Activated naive CD4-positive, alpha-beta T cell treated with Interleukin-2 at 50 U/mL for 16 hours (primary cell): ENCODE measurements at places on chromosomes 5 and 9.

DNA sequence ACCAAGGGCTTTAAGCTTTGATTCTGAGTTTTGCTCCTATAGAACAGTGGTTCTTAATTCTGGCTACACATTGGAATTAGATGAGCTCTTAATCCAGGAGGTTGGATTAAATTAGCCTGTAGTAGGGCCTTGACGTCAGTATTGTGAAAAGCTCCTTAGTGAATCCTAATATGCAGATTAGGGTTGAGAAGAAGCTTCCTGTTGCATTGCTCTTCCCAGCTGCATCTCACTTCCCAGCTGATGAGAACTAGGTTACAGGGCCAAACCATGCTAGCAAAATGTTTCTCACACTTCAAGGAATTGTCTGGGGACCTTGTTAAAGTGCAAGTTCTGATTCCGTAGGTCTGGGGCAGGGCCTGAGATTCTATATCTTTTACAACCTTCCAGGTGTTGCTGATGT lies 300.0 kb downstream of the ZSWIM6 start:
- DNase-seq: no peak

DNA sequence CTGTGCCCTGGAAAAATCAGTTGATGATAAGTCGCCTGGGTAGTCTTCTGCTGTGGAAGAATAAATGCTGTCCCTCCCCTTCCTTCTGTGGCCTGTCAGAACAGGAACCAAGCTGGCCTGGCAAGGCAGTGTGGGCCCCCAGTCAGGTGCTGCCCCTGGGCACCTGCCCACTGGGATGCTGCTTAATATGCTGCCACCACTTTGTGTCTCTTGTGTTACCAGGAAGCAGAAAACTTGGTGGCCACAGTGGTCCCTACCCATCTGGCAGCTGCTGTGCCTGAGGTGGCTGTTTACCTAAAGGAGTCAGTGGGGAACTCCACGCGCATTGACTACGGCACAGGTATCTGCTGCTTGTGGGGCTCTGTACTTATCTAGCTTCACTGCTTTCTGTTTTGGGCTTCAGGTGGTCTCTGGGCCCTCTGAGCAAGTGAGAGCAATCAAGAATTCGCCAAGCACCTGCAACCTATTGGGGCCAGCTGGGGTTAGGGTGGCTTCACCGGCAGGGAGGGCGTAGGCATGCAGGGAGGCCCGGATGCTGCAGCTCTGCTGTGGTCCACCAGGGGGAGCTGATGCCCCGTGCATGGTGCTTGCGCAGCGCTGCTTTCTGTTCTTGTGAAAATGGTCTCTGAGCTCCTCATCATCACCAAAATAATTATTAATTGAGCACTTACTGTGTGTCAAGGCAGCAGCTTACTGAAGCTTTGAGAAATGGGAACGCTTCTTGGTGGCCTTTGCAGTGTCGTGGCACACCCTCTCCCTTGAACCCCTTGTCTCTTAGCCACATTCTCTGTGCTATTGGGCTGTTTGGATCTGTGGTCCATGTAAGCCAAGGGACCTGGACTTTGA lies 20.3 kb downstream of the PTPA start:
- DNase-seq: peak; percentile 87

DNA sequence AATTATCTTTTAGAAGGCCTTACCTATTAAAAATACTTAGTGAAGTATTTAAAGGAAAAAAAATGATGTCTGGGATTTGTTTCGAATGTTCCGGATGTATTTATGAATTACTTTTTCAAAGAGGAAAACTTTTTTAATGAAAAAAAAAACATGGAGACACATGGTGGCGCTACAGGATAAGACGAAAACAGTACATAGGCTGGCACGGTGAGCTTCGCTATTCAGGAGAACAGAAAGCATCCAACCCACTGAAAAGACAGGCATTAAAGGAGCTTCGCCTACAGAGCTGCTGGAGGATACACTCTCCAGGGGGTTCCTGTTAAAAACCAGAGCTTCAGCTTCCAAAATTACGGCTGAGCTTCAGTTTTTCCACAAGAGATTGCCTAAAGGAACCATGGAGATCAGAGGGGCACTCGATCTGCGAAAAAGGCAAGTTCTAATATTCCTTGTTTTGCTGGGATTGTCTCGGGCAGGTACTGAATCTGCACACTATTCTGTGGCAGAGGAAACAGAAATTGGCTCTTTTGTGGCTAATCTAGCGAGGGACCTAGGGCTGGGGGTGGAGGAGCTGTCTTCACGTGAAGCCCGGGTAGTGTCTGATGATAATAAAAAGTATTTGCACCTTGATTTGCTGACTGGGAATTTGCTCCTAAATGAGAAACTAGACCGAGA lies at the start of gene PCDHB14:
PCDHB14 (plus strand) TSS at position 232 of the 672 bp plus-strand sequence; CDS start at position 395, 163 bp downstream.
- no peak for DNase-seq

GRCh38 chr9:128323212-128323730 lies 632 bp downstream of the COQ4 start:
- DNase-seq: no peak

DNA sequence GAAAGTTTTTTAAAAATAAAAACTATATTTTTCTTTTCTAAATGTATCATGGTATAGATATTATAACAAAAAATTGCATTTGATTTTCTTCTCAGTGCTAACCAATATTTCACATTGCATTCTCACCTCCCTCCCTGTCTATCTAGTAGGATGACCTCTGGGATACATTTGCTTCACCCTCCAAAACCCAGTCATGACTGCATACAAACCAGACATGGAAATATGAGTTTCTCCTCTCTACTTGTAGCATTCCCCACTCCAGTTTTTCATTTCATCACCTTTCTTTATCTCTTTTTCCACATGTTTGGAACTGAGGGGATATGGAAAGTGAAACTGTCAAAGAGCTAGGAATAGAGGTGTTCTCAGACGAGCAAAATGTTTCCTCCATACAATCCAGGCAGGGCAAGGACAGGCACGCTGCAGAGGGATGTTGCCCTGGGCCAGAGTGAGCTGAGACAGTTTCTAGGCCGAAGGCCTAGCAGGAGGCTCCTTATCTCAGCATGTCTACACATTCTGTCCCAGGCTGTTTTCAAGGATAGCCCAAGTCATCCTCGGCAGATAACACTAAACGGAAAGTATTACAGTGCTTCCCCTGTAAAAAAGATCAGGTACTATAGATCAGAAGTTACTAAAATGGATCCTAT lies 46.7 kb downstream of the MEF2C start:
- DNase-seq: no peak

GRCh38 chr9:5500441-5501235 lies 9.7 kb upstream of the PDCD1LG2 start:
- no peak for DNase-seq

GRCh38 chr9:98031935-98032334 lies 24.6 kb upstream of the NANS start:
- DNase-seq: no peak

GRCh38 chr5:125592856-125593255 lies 830.4 kb upstream of the GRAMD2B start:
- DNase-seq: no peak

DNA sequence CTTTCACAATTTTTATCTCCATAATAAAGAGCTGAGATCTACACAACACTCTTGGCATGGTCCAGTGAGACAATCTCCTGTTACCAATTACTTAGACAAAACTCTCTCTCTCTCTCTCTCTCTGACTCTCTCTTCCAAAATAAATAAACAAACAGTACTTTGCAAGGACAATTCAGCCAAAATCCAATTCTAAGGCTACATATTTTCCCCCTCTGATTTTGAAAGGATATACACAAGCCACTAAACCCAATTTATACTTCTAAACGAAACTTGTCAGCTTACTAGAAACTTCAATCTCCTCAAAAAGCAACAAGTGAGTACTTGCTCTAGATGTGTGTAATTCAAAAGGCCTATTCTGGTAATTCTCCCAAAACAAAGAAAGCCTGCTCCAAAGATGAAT lies 26.3 kb upstream of the TNPO1 start:
- no peak for DNase-seq

DNA sequence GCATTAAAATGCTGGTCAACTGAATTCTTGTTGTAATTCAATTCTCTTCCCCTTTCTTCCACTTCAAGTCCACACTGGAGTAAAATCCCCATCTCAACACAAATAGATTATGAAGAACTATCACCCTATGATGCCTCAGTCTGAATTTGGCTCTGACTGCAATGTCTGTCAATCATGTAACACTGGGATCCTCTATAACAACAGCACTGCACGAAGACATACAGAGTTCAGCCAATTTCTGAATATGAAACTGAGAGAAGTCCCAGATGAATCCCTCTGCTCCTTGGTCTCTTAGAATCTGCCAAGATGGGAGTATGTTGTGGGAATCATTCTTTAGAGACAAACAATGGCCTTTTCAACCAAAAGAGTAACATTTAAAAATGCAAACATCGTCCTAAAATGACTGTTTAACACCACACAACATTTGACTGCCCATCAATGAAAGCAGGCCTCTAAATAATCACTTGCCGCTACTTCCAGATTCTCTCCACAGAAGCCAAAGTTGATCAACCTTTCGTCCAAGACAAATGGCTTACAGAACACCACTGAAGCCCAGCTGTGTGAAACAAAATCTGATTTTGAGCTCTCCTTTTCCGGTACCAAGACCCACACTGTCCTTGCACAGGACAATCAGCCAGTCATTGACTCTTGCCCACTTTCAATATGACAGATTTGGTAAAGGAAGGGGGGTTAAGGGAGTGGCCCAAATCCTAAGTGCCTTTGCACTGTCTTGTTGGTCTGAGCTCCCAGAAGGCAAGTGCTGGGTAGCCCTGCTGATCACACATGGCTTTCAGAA lies 258.0 kb downstream of the EBF1 start:
- DNase-seq: no peak
